ENCODE measurements at places on chromosomes 7 and 10.

DNA sequence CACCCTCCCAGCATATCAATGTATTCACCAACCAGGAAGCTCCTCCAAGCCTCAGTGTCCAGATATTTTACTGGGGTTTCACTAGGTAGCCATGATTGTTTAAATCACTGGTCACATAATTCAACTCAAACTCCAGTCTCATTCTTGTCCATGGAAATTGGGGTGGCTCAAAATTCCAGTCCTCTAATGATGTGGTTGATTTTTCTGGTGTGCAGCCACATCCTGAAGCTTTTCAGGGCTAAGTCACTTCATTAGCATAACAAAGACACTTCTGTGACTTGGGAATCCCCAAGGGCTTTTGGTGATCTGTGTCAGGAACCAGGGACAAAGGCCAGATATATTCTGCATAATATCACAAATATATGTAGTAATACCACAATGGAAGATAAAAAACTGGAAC lies 786.9 kb upstream of the IGFBP3 start:
- no peak for DNase-seq

DNA sequence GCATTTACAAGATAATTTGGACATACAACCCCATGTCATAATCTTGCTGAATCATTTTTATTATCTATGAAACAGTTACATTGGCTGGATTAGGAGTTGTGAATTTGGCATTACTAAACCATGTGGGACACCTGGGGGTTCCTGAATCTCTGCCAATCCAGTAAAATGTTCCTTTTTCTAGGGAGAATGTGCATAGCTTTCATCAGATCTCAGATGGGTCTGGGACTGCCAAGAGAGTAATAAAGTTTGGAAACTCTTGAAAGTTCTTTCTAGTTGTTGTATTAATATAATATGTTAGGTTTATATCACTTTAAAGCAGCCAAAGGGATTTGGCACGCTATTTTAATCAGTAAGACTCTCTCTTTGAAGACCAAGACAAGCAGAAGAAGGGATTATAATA lies 62.7 kb downstream of the SEMA3E start:
- DNase-seq, result no peak

DNA sequence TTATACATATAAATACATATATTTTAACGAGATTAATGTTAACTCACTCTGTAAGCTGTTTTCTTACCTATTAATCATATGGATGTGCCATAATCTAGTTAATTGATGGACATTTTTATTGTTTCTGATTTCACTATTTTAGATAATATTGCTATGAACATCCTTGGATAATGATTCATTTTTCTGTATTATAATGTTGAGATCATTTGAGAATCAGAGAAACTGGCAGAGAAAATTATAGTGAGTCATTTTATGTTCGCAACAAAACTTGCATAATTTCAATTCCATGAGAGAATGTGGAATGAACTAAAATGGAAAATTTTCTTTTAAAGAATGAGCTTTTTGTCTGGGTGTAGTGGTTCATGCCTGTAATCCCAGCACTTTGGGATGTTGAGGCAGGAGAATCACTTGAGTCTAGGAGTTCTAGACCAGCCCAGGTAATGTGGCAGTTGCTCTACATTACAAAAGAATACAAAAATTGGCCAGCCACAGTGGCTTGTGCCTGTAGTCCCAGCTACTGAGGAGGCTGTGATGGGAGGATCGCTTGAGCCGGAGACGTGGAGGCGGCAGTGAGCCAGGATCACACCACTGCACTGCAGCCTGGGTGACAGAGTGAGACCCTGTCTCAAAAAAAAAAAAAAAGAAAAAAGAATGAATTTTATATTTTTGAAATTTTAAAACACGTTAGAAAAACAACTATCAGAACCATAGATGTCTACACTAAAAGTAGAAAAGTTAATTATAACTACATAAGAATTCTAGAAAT lies 40.5 kb downstream of the PAPSS2 start:
- no peak for DNase-seq

GRCh38 chr10:24952707-24953645 lies 570 bp upstream of the PRTFDC1 start:
- DNase-seq, result no peak

DNA sequence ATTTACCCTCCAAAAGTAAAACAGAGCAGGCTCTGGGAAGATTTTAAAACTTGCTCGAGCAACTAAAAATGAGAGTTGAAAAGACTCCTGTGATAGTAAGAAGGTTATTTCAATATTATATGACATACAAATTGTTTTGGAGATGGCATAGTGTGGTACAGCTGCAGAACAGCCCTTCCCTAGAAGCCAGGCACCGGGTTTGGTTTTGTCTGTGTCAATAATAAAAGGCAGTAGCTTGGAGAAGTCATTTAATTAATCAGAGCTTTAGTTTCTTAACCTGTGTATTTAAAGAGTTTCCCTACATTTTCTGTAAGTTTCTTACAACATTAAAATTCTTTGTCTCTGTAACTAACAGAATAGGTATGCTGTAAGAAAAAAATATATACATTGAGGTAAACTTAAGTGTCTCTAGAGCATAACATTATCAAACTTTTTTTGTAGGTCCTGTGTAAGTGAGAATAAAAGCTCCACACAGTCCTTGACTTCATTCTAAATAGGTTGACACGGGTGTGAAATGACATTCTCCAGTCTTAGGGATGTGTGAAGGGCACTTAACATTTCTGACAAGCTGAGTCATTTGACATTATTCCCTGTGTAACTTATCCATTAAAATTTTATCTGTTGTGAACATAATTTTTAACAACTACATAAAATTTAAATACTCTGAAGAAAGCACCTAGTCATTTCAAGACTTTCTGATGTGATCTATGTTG lies 425.0 kb upstream of the ETV1 start:
- DNase-seq, result no peak

DNA sequence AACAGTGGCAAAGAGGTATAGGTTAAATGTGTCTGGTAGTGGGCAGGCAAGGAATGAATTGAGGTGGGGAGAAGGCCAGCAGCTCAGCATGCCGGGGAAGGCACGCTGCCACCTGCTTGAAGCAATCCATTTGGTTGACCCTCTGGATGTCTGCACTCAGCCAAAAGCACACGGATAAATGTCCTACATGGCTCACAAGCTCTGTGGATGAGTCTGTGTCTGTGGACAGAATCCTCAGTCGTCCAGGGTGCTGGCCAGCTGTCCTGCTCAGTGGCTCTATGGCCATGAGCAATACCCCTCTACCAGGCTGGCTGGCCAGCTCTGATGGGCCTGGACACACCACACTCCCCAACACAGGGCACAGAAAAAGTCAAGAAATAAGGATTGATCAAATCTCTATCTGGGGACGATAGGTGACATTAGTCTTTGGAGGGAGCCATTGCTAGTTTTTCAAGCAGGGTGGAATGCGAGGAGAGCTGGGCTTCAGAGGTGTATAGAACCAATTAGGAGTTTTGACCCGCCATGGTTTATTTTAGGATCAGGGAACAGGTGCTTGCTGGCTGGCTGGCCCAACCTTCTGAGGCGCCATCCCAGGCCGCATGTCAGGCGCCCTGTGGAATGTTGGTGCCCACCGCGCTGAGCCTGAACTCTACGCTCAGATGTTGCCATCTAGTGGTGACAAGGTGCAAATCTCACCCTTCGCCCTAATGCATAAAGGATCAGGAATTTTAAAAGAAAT lies 493.4 kb downstream of the TNS3 start:
- peak; percentile 37 for DNase-seq

- no peak for DNase-seq
Observed at GRCh38 chr10:124967255-124967654, 25.3 kb downstream of the ZRANB1 start.

DNA sequence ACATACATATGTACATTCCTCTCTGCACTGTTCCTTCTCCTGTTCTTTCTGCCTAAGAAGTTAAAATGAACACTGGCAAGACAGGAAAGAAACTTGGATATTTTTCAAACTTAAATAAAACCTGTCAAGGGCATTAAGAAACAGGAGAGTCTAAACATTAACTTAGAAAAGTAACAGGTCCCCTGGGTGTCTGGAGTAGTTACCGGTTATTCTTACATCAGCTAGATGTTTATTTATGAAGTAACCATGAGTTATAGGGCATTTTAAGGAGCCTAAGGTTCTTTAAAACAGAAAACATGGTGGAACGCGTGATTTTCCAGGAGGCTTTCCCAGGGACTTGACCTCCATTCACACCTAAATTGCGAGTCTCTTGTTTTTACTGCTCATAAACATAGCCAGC lies 148.2 kb downstream of the PRKCQ start:
- DNase-seq, result no peak

GRCh38 chr7:100603726-100604027 lies 1.5 kb downstream of the PCOLCE start:
- no peak for DNase-seq

DNA sequence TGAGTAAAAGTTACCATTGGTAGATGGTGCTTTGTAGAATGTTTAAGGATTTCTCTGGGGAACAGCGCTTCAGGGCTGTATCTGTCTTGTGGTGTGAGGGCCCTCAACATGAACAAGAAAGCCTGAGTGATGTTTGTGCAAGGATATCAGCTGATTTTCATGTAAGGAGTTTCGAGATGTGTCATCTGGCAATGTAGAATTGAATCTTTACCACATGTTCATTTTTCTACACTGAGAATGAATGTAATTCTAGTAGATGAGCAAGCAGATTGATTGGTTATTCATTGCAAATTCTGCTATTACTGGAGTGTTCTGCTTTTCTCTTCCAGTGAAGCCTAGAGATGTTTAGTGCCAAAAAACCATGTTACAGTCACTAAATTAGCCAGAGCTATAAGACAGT lies 87.7 kb downstream of the ST7 start:
- DNase-seq, result no peak

- DNase-seq, result no peak
Observed at GRCh38 chr7:155371331-155371883, 73.7 kb downstream of the INSIG1 start.

DNA sequence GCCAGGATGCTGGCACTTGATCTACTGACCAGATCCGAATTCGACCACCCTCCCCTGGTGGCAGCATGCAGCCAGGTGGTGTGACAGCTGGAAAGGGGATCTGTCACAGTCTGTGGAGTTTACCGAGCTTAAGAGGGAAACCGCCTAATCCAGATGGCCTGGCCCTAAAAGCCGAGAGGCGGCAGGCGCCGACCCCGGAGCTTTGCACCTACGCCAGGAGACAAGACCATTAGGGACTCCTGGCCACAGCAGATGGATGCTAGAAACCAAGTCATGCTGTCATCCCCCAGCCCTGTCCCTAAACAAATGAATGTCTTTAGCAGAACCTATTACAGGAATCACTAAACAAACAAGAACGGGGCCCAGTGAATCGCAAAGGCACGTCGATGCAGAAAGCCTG lies 27.7 kb downstream of the RCC1L start:
- no peak for DNase-seq

DNA sequence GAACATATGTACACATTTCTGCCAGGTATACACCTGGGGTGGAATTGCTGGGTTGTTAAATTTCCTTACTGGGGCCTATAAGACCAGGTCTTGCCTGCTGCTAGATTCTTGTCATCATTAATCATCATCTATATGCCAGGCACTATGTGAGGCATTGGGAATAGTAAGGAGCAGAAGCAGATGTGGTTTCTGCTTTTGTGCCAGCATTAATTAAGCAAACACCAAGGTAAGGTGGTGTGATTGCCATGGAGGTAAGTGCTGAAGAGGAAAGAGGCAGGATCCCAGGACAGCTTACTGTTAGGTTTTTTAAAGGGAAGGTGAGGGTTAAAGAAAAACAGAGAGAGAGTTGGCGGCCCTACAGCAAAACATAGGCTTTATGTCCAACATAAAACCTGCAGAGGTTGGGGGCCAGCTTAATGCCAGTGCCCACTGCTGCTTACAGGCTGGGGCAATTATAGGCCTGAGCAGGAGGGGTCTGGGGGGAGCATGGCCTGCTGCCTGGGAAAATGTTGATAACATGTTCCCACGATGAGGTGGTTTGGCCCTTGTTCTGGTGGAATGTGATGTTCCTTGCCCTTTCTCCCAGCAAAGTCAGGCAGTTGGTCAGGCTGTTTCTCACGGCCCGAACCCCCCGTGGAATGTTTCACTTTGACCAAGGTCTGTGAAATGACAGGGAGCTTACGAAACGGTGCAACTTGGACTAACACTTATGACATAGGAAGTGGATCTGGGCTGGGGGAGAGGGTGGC lies 93.9 kb downstream of the RBM20 start:
- no peak for DNase-seq

GRCh38 chr7:87339373-87339897 lies 6.0 kb upstream of the CROT start:
- peak; percentile 70 for DNase-seq

GRCh38 chr10:62761115-62761514 lies 43.4 kb upstream of the ADO start:
- peak; percentile 14 for DNase-seq

GRCh38 chr7:149524394-149524793 lies 26.8 kb upstream of the ZNF746 start:
- peak; percentile 10 for DNase-seq

DNA sequence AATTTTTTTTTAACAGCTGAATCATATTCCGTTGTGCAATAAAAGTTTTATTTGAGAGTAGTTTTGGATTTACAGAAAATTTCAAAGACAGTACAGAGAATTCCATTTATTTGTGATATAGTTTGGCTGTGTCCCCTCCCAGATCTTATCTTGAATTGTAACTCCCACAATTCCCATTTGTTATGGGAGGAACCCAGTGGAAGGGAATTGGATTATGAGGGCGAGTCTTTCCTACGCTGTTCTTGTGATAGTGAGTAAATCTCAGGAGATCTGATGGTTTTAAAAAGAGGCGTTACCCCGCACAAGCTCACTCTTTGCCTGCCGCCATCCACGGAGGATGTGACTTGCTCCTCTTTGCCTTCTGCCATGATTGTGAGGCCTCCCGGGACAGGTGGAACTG lies 228.0 kb upstream of the MAGI2 start:
- no peak for DNase-seq

- no peak for DNase-seq
Observed at GRCh38 chr7:69898189-69898588, 299.9 kb downstream of the AUTS2 start.

DNA sequence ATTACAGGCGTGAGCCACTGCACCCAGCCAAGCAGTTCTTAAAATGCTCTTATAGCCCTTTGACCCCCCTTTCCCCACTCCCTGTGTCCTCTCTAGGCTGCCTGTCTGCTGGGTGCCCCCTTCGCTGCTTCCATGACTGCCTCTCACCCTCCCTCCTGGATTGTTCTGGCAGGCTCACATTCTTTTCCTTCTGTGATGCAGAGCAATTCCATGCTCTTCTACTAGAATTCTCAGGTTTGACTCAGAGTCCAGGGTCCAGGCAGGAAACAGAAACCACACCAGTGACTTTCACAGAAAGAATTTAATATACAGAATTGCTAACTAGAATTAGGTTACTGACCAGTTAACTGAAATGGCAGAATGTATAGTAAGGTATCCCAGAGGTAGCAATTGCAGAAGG lies 244.8 kb downstream of the BAMBI start:
- no peak for DNase-seq

- DNase-seq, result no peak
Observed at GRCh38 chr10:113336549-113337130, 216.2 kb upstream of the HABP2 start.

DNA sequence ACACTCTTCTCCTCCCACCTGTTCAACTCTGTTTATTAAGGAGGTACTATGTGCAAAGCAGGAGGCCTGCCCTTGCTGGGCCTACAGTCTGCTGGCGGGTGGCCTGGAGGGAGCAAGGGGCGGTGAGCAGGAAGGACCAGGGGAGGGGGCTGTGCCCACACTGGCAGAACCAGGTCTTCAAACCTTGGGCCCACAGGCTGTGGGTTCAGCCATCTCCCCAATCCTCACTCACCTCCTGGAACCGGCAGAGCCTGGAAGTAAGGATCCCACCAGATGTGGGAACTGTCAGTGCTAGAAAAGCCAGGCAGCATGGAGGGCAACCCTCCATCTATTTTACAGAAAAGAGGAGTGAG lies 50.8 kb downstream of the CAMK2B start:
- DNase-seq, result no peak
